ENCODE measurements at places on chromosomes 5 and 9.

DNA sequence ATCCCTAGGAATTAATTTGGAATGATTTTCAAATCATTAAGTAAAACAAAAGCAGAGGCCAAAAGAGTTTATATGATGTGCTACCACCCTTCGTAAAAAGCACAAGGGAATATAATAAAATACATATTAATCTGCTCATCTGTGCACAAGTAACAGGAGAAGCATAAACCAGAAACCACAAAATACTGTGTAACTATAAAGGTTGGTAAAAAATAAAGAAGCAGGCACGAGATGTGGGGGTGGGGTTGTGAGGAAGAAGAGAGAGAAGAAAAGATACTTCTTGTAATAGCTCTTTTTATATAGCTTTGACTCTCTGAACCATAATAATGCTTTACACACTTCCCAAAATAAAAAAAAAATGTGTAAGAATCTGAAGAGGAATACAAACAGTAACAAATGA lies 214.9 kb upstream of the EFNA5 start:
- no peak for DNase-seq

DNA sequence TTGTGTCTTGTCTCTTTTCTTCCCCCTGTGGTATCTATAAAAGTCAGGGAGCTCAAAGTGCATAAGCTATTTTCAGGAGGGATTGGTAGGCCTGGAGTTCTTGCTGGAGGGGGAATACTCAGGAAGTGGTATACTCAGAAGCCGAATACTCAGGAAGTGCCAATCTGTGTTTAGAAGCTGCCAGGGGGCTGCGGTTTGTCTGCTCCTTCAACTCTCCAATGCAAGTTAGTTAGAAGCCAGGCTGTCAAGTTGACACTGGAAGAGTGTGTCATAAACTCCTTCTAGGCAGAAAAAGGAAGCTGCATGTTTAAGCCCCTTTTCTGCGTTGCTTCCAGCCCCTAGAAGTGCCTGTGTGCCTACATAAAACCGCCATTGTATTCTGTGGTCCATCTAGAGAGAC lies 366.5 kb downstream of the TAF11L14 start:
- no peak for DNase-seq

GRCh38 chr9:78622126-78622525 lies 325.2 kb downstream of the PSAT1 start:
- no peak for DNase-seq

GRCh38 chr5:43780586-43780985 lies 177.6 kb downstream of the NNT start:
- DNase-seq: no peak

- no peak for DNase-seq
Observed at GRCh38 chr9:15843931-15844330, 291.1 kb downstream of the CCDC171 start.

DNA sequence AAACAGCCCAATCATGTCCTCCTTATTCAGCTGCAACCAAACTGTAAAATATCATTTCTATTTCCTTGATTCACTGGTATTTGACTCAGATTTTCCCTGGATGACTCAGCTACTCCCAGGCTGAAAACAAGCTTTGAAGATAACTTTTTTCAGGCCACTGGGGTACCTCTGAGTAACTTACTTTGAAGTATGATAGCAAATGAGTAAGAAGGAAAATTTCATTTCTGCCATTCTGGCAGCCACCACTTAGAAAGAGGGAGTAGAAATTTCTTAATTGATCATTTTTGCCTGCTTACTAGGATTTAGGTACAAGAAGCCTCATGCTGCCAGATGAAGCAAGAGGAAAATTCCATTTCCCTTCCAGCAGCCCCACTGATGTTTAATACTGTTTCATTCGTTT lies 247.4 kb downstream of the PRELID2 start:
- DNase-seq: no peak

DNA sequence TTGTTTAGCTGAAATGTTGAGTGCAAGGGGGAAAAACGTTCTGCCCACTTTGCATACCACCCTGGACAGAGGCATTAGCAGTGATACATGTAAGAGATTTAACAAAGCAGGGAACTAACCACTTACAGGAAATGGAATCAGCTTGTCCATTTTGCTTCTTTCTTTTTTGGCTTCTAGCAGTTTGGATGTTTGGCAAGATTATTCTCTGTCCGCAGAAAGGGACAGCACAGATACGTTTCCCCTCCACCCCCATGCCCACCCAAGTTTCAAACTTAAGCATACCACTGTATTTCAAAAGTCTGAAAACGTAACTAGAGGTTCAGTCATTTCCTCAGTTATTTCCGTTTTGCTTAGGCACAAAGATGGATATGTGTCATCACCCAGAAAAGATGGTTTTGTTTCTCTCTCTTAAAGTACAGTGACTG lies 118.4 kb downstream of the GDNF start:
- no peak for DNase-seq

- no peak for DNase-seq
Observed at GRCh38 chr9:265209-265870, 50.7 kb downstream of the DOCK8 start.
